Stimulated activated CD8-positive, alpha-beta memory T cell treated with anti-CD3 and anti-CD28 coated beads, Interleukin-7, amount 100 ng/mL, for 48 hours (primary cell): ENCODE measurements at places on chromosomes 2 and 18.
A peak's percentile ranks its signal among the peaks of the same experiment; 100 is the strongest.

- no peak for DNase-seq
Measured at GRCh38 chr2:10913501-10914271, 2.0 kb downstream of the KCNF1 start.

DNA sequence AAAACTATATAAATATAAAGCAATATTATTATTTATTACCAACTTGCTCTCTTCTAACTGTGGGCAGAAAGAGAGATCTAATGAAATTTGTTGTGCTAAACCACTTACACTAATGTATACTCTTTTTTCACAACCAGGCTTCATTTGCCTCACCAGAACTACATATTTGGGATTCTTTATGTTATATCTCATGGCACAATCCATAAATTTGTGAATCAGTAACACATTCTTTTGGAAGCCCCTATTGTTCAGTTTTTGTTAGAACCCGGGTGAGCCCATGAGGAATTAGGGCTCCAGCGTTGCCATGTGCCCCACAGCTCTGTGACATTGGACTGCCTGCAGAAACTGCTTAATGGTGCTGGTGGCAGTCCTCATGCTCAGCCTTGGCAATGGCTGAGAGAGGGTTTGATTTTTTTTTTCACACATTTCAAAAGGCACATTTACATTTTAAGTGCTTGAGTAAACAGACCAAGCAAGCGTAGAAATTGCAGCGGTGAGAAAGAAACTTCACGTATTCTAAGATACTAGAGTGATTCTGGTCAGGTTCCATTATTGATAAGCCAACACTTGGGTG lies 15.3 kb downstream of the VIT start:
- DNase-seq, result no peak

DNA sequence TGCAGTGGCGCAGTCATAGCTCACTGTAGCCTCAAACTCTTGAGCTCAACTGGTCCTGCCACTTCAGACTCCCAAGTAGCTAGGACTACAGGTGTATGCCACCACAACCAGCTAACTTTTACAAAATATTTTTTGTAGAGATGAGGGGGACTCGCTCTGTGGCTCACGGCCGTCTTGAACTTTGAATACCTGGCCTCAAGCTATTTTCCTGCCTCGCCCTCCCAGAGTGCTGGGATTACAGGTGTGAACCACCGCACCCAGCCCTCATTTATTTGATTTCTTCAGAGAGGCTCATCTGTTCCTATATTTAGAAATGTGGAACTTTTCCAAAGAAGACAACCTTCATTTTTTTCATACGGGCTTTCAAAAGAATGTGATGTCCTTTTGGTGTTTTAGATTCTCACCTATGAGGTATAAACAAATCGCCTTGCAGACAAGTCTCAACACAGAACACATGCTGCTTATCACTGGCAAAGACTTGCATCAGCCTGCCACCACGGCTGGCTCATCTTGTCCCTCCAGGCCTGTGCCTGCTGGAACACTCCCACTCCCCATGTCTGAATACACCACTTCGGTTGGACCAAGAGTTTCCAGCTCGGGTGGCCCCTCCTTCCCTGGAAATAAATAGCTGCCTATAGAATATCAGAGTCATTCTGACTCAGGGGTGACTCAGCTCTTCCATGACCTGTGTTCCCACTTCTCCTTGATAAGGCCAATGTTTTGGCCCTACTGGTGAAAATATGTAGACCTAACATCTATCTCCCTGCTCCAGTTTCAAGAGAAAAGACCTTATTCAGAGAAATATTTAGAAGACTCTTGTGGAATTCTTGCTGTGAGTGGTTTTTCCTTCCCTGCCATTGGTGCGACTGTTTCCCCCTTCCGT lies 202.6 kb downstream of the TGIF1 start:
- DNase-seq, result peak; percentile 44

- DNase-seq, result no peak
Measured at GRCh38 chr2:24080701-24081100, 3.9 kb downstream of the TP53I3 start.

- no peak for DNase-seq
Measured at GRCh38 chr2:26432859-26433258, 31.1 kb downstream of the DRC1 start.

DNA sequence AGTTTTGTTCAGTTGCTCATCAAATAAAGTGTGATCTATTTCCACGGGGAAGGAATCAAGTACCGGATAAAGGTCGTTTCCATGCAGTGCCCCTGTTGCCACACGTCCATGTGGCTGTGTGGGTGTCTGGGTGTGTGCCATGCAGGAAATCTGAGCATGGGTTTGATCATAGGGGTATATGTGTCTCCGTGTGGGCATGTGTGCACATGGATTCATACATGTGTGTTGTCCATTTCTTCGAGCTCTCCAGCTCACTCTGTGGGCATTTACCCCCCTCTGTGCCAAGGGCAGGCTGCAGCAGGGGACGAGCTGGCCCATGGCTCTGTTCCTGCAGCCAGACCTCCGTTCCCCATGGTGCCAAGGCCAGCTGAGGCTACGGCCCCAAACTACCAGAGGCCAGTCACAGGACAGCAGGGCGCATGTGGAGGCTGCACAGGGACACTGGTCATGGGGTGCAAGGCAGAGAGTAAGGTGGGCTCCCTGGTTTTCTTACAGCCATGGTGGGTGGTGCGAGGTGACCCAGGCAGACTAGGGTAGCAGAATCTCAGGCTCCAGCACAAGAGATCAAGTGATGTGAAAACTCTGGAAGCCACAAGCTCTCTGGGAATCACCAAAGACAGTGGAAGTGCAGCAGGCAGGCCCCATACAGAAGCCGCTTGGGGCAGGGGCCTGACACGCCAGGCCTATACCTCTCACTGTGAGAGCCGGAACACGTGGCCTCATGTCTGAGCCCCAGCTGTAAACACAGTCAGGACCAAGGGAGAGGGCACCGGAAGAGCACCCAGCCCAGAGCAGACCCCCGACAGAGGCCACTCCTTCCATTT lies 66.4 kb upstream of the RAB6C start:
- DNase-seq, result no peak

DNA sequence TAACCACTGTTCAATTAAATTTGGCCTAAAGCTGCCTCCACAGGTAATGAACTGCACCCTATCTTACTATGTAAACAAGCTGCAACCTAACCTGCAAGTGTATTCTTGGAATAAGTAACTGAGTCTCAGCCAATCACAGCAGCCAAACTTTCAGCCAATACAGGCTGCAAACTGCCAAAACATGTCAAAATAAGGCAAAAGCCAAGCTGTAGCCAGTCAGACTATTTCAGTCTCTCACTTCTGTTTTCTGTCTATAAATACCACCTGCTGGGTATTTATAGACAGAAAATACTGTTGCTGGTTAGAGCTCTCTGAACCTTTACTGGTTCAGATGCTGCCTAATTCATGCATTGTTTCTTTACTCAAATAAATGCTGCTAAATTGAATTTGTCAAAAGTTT lies 14.3 kb downstream of the C2orf76 start:
- DNase-seq, result no peak

DNA sequence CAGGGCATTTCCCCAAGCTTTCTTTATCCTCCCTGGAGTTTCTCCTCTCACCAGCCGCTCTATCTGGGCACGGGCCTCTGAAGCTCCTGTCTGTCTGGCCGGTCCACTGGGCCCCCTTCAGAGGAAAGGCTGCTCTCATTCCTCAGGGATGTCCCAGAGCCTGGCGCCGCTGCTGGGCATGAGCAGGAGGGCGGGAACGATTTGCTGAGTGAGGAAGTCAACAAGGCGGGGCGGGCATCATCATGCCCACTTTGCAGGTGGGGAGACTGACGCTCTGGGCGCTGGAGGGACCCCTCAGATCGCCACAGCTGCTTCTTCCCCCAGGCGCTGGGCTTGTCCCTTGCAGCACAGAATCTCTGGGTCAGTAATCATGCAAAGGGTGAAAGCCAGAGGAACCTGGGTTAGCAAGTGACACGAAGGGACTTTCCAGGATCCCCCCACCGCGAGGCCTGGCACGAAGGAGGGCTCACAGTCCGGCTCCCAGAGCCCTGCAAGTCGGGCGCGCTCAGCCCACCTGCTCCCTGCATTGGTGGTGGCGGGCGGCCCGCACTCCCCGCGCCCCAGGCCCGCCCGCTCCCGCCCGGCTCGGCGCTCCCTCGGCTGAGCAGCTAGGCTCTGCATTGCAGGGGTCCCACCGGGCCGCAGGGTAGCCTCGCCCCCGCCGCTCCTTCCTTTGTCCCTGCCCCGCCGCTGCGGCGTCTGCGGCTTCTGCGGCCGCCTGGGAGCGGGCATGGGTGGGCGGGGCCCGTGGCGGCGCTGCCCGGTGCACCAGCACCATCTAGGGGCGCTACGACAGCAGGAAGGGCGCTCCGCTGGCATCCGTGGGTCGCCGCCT lies 157.8 kb downstream of the CYRIA start:
- no peak for DNase-seq

- no peak for DNase-seq
Measured at GRCh38 chr18:22452226-22452668, 34.5 kb upstream of the CTAGE1 start.

DNA sequence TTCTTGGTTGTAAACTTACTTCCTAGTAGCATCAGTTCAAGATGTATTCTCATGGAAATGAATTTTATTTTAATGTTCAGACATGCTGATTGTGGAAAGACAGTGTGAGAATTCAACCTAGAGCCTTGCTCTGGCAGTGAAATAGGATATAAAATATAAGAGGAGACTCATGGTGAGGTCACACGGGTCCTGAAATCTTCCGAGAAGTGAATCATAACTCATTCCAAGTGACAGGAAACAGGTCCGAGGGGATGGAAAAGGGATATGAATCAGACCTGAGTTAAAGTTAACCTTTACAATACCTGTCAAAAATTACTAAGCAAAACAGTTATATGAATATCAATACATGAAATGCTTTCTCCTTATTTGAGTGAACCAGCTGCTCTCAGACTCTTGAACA lies 185.2 kb upstream of the LRRTM1 start:
- DNase-seq, result no peak

DNA sequence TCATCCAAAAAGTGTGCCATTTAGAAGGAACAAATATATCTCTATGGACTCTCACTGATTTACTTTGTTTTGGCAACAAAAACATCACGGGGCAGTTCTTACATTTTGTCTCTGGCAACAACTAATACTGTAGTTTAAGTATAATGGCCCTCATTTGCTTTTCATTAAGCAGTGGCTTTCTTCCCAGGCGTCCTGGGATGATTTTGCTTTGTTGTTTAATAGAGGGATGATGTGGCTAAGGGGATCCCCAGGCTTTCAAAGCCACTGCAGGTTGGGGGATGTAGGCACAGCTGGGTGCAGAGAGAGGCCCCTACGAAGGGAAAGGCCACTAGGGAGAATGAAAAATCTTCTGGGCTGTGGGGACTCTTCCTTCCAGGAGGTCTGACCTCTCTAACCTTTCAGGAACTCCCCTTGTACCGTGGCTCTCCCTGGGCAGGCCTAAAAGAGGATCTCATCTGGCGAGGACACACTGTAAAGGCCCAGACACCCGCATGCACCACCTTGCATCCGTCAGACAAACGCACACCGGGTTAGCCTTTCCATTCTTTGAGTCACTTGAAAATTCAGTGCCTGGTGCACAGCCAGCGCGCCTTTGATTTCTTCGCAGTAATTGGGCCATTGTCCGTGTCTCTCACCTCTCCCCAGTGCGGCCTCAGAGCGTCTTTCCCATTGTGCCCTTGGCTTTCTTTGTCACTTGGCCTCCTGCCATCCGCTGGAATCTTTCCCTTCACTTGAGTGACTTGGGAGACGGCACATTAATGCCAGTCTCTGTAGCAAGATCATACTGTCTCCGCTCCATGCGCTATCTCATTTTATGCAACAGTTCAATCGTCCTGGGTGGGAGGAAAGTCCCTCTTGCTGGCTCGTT lies 40.3 kb upstream of the AFF3 start:
- DNase-seq, result no peak

DNA sequence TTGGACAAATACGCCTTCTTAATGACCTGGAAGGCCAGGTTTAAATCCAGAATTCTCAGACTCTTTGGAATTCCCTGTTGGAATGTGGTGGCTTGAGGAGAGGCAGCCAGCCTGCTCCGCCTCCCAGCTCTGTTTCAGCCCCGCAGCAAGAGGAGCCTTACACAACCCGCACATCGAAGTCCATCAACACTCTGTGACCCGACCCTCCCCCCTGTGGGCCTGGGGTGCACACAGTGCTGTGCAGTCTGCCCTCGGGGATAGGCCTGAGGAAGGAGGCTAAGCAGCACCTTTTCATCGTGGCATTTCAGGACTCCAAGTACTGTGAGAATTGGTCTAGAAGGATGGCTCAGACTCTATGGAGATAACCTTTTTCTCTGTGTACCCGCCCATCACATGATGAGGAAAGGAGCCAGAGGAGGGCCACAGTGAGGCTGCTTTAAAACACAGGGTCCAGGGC lies 73.7 kb downstream of the GREB1L start:
- no peak for DNase-seq

DNA sequence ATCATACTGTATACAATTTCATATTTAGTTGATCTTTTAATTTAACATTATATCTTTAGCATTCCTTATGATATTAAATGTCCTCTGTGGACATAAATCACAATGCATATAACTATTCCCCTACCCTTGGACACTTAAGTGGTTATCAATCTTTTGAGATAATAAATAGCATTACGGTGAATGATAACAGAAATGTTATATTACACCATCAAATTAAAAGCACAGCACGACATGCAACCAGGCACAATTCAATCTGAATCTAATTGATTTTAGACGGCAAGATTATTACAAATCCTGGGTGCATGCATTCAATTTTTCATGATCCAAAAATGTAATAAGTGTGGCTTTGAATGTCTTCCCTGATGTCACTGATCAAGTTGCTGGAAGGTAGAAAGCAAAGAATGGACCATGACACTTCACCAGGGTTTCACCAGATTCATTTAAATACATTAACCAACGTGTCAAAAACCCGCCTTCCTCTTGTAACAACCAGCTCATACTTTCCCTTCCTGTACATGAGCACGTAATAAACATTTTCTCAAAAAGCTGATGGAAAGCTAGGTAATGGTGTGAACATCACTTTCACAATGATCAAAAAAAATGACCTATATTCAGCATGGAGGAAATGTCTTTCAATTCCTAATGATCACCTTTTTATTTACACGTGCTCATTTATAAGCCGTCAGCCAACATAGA lies 513.7 kb upstream of the ID2 start:
- no peak for DNase-seq

GRCh38 chr18:55390898-55391297 lies 197.1 kb downstream of the TCF4 start:
- no peak for DNase-seq

DNA sequence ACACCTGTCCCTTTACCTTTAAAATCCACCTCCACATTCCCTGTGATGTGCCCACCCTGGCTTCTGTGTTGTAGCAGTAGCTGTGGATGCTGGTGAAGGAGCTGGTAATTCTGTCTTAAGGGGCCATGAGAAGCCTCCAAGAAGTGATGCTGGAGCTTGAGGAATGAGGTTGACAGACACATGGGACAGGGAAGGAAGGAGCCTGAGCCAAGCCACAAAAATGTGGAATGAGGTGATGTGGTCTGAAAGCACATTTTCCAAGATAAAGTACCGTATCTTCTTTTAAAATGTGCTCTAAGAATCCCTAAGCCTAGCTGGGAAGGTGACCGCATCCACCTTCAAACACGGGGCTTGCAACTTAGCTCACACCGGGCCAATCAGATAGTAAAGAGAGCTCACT lies 31.2 kb downstream of the VWA3B start:
- DNase-seq, result no peak
